PC-3 (cell line): ENCODE measurements at places on chromosomes 2 and 18. TPM values are rescaled to one million over a fixed set of nuclear protein-coding genes. Genes with fewer than 3 reads are reported as not detected.

YIPF4 gene
- 9.6 and 13.1 TPM in 2 replicates for total RNA-seq

RAB17 gene
- total RNA-seq = 28.9 and 52.2 TPM in 2 replicates

PHLPP1 gene
- 14.1 and 22.5 TPM in 2 replicates for total RNA-seq

DPY30 gene
- 104 and 127 TPM in 2 replicates for total RNA-seq

SLC35F6 gene
- 33.9 and 43.8 TPM in 2 replicates for total RNA-seq

PSMA8 gene
- total RNA-seq = not detected in 2 replicates

LMAN1 gene
- 109 and 126 TPM in 2 replicates for total RNA-seq

IL36B gene
- total RNA-seq = not detected in 2 replicates

GCA gene
- 10.2 and 18.7 TPM in 2 replicates for total RNA-seq

- no peak for DNase-seq
These were observed 7.6 kb upstream of the ADAM23 start for GRCh38 chr2:206435742-206436141.

DNA sequence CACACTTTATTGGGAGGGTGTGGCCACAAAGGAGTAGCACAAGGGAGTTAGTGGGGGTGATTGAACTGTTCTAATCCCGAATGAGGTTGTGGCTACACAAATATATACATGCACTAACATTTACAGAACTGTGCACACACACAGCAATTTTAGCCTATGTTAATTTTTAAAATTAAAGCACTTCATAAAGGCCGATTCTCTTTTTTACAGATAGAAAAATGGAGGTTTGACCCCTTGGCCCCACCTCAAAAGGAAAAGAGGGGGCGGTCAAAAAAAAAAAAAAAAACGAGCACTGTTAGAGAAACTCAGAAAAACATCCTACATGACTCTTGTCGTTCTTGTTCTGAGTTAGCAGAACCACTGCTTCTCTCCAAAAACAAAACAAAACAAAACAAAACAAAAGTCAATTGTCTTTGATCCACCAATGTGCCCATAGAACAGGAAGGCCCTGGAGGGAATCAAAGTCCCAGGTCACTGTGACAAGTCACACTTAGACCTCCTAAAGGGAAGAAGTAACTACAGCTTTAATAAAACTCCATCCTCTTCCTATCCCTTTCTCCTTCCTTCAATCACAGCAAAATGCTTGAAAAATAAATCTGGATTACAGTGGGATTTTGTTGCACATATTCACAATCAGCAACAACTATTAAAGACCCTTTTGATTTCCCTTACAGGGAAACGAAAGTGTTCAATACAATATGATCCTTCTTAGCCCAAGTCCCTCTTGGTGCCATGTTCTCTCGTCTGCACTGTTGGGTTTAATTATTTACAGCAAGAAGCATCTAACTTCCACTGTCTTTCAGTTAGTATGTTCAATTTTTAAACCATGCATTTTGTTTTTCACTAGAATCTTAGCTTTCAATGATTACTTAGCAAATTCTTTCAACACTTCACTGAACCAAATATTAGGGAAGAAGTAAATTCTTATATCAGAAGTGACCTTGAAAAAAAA lies 16.6 kb downstream of the LRP2 start:
- no peak for DNase-seq

DNA sequence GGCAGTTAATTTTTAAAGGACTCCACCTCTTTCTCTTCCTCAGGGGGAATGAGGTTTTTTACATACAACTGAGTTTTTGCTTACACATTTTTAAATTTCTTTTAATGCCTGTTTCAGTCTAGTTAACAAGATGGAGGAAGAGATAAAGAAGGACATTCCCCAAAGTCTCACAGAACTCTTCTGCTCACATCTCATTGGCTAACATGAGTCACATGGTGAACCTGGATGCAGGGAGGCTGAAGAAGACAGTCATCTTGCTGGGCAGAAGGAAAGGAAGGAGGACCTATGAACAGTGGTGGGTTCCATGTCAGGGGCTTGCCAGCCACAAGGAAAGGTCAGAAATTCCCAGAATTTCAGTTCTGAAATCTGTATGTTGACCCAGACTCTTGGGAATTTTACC lies 10.4 kb upstream of the ST8SIA5 start:
- no peak for DNase-seq

GRCh38 chr2:99342536-99342935 lies 5.3 kb downstream of the EIF5B start:
- DNase-seq = no peak

DNA sequence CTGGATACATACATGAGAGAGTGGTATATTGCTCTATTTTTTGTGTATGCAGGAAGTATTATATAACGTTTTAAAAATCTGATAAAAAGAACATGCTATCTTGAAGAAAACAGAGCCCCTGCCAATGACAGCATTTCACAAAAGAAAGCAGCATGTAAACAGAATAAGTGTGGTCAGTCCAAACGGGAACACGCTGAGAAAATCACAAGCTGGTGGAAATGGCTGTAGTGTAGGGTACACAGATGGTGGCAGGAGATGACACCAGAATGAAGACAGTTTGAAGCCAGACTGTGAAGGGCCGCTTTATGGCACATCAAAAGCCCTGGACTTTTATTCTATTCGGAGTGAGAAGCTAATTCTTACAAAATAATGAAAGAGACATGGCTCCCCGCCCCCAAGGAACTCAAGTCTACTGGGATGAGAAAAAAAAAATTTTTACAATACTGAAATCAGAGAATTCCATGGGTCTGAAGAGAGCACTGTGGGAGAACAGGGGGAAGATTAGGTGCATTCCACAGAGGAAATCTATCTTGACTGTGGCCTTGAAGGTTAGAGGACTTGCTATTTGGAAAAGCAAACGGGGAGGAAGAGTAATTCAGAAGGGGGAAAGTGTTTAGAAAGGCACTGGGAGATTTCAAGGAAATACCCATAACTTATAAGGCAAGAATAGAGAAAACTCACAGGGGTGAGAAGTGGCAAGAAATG lies 217.7 kb upstream of the SMAD7 start:
- no peak for DNase-seq

- no peak for DNase-seq
These were observed 47.9 kb upstream of the KCNF1 start for GRCh38 chr2:10863837-10864236.

GRCh38 chr2:9984217-9984739 lies 32.8 kb downstream of the GRHL1 start:
- DNase-seq = peak; percentile 78

- DNase-seq = no peak
These were observed 69.6 kb upstream of the DNMT3A start for GRCh38 chr2:25411281-25411680.

- no peak for DNase-seq
These were observed 1.6 kb upstream of the RAB11FIP5 start for GRCh38 chr2:73114273-73114867.
